ENCODE measurements at places on chromosomes 16 and 17.

- DNase-seq: no peak
These were observed 7.3 kb downstream of the CLUH start for GRCh38 chr17:2704031-2704889.

DNA sequence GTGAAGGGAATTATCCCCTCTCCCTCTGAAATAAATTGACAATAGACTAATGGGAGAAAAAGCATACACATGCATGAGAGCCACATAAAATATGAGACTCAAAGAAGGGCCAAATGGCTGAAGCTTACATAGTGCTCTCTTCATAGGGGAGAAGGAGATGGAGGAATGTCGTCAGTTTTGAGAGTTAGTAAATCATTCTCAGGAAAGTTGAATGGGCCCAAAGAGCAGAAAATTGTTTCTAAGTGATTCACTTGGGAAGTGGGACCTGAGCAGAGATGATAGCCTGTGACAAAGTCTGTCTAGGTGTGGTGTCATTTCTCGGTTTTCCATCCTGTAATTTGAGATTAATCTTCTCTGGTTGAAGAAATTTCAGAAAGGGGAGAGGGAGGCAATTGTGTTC, 35.0 kb downstream of the BCAS3 start:
- DNase-seq: no peak

GRCh38 chr17:5560361-5560988, 23.8 kb downstream of the NLRP1 start:
- DNase-seq: no peak

DNA sequence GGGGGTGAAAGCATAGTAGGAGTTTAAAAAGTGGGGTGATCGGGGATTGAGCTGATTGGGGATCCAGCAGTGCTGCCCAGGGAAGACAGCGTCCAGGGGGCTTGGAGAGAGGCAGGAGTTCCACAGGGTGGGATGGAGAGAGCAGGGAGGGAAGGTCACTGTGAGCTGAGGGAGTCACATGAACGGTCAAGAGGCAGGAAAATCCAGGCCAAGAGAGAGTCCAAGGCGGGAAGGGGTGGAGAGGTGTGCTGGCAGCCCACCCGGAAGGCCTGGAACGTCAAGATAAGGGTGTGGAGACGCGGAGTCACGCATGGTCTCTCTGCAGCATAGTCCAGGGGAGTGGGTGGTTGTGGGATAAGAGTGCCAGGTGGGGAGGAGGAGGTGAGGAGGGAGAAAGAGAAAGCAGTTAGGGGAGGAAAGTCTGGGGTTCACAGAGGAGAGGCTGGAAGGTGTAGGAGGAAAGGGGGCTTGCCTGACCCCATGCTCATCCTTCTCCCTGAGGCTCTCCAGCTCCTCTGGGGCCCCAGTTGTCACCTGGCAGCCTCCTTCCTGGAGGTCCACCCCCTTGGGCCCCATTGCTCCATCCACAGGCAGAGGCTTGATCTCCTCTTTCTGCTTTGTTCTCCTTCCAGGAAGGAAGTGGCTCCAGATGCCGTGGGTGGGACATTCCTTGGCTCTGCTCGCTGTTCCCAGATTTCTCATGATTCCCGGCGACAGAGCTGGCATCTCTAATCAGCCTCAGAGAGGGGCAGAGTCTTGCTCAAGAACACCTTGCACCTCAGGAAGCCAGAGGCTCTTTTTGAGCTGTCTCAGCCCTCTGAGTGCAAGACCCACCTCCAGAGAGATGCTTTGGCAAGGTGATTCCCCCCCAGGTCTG, 28.7 kb downstream of the CCR7 start:
- no peak for DNase-seq

GRCh38 chr17:63634816-63635215, 12.6 kb downstream of the MAP3K3 start:
- DNase-seq: no peak

DNA sequence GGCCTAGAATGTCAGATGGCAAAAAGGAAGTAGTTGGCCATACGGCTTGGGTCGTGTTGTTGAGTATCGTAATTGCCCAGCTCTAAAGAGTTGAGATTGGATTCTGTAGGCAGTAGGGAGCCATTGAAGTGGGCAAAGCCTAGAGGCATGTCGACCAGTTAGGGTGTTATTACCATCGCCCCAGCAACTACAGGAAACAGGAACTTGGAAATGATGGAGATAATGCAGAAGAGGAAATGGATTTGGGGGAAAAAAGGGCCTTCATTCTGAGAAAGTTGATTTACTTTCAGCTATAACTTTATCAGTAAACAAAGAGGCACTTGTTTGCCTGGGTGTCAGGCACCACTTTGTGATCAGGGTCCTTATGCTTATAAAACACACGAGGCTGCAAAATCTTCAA, 52.6 kb downstream of the COX10 start:
- no peak for DNase-seq

GRCh38 chr17:1951920-1952319, 73.2 kb downstream of the RTN4RL1 start:
- no peak for DNase-seq

Data from HCT116 (cell line).